ENCODE measurements at places on chromosomes 6 and 20.

DNA sequence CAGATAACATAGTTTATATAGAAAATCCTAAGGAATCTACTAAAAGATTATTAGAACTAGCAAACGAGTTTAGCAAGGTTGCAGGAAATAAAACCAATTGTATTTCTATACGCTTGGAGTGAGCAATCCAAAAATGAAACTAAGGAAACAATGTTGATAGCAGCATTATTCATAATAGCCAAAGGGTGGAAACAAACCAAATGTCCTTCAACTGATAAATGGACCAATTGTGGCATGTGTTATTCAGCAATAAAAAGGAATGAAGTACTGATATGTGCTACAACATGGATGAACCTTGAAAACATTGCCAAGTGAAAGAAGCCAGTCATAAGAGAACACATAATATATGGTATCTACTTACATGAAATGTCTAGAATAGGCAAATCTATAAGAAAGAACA is 101.0 kb upstream of the VSTM2L start:
- no peak for DNase-seq

DNA sequence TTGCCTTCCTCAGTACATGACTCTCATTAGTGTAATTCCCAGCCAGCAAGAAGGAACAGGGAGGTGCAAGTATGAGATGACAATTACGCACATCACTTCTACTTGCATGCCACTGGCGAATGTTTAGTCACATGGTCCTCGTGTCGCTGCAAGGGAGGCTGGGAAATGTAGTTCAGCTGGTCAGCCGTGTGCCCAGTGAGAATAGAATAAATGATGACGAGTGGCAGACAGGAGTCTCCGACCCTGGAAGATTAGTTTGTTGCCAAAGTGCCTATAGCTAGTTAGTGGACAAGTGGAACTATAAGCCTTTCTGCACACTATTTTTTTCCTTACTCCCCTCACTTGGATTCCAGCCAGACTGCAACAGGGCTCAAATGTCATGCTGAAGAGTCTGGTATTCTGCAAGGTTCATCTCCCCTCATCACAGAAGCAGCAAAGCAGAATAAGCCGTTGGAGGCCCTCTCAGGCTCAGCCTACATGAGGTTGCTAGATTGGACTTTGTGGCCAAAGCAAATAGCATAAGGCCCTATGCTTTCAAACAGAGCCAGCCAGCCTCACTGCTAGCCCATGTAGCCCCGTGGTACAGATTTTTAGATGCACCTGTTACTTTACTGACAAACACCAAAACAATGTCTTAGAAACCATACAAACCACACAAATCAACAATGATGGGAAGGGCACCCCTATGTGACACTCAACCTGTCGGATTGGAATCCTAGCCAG is 9.7 kb downstream of the LINC00237 start:
- no peak for DNase-seq

GRCh38 chr6:44842616-44843015 is 455.1 kb downstream of the CDC5L start:
- no peak for DNase-seq

DNA sequence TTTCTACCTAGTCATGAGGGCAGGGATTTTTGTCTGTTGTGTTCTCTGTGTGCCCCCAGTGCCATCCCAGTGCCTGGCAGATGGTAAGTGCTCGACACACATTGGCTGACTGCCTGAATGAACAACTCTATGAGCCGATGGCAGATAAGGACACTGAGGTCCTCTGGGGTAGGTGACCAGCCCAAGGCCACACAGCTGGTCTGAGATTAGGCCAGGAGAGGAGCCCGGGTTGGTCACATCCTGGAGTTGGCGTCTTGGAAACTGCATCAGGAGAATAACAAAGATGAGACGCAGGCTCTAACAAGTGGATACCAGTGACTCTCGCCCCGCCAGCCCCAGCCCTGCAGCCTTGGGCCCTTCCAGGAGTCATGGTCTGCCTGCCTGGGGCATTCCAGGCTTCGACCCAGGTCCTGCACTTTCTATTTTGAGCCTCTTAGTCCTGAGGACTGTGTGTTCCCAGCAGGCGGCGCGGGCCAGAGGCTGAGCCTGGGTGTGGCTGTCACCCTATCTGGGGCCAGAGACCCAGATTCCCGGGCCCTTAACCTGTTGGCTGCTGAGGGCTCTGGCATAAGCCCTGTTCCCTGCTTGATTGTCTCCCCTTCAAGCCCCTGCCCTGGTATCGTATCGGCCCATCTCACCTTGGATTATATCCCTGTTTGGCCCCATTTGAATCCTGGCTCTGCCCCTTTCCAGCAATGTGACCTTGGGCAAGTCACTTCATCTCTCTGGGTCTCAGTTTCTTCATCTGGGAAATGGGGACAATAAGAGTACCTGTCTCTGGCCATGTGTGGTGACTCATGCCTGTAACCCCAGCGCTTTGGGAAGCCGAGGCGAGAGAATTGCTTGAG is 88.3 kb downstream of the CEBPB start:
- no peak for DNase-seq

DNA sequence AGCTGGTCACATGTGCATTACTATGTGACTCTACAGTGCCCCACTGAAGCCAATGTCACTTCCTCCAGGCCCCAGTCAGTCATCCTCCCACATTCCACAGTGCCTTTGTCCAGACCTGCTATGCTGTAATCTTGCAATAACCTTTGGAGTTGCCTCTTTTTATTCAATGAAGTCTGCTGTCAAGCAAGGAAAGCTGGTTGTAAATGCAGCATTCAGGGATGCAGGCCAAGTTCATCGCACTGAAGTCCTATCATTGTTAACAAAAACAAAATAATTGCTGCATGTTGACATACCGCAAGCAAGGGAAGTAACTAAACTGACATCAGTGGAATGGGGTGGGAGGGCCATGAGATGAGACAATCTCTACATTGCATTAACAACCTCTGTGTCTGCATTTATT is 131.2 kb upstream of the CDYL start:
- no peak for DNase-seq

DNA sequence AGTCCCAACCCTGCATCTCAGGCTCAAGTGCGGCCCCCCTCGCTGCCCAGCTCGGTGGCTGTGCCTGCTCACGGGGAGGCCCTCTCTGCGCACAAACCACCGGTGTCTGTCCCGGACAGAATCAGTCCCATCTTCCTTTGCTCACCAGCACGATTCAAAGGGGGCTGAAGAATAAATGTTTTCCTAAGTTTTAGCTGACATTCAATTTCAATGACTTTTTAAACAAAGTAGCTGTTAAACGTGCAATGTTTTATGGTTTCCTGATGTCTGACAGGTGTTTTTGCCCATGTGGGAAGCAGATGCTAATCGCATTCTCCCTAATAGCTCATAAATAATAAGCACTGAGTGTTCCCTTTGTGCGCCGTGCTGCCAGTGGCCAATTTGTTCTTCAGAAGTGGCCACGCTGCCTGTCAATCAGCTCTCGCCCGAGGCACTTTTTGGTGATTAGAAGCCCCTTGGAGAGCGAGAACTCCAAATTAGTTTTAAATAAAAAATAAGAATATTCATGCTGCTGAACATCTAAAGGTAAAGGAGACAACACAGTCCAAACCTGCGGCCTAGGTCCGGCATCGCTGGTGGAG is 26.3 kb downstream of the BHLHE23 start:
- DNase-seq, result no peak

- DNase-seq, result no peak
Observed at GRCh38 chr6:34457382-34457741, 8.5 kb upstream of the PACSIN1 start.
